ENCODE measurements at places on chromosomes 6 and 20.

GRCh38 chr20:56362833-56363413, 4.1 kb downstream of the FAM210B start:
- DNase-seq, result no peak

- DNase-seq, result no peak
Measured at GRCh38 chr6:50301307-50301706, 251.6 kb upstream of the DEFB112 start.

DNA sequence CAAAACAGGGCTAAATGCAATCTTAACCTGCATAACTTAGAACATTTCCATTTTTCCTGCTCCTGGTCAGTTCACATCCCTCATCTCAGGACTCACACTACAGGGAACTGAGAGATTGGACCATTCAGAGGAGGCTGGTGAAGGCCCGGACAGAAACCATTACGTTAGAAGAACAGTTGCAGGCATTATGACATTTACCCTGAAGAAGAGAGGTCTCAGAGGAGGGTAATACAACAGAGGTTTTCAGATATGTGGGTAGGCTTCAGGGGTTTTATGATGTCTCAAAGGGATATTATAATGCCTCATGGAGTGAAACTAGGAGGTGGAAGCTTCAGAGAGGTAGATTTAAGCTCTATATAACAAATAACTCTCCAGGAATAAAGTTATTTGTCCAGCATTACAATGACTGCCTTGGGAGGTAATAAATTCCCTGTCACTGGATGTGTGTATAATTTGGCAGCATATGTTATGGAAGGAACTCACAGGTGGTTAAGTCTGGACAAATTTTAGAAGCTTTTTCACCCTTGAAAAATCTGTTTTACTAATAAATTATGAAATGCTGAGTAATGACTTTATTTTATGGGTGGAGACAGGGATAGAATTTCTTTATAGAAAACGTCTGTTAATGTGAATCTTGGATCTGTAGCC, 36.7 kb upstream of the RIPOR2 start:
- DNase-seq, result no peak

GRCh38 chr6:148565321-148565926, 181.4 kb upstream of the UST start:
- no peak for DNase-seq

DNA sequence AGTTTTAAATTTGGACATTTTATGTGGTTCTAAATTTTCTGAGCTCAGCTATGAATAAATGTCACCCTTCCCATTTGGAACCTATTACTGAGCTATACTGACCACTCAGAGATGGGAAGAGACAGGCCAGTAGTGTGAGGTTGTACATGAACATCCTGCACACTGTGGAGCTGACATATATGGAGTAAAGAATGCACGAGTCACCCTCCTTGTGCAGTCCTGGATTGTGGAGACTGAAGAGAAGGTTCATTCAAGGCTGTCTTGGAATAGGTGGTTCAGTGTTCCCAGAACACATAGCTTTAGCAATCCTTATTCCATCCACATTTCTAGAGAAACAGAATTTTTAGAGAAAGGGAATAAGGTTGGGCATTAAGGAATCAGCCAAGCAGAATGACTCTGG, 50.3 kb upstream of the OGFRL1 start:
- DNase-seq, result peak; percentile 10

DNA sequence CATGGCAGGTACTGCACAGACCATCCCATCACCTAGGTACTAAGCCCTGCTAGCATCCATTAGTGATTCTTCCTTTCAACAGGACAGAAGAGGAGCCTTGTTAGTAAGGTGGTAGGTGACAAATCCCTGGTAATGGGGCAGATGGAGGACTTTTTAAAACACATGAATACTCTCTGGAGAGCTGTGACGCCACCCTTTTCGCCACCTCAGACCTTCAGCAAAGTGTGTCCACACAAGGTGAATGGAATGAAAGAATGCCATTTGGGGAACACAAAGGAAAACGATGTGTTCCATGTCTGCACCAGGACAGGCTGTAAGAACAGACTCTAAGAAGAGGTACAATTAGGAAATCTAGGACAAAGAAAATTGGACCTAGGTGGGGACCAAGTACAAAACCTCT, 110.5 kb upstream of the CARMIL1 start:
- DNase-seq, result no peak

- no peak for DNase-seq
Measured at GRCh38 chr20:59223182-59223601, 59.6 kb downstream of the ZNF831 start.

DNA sequence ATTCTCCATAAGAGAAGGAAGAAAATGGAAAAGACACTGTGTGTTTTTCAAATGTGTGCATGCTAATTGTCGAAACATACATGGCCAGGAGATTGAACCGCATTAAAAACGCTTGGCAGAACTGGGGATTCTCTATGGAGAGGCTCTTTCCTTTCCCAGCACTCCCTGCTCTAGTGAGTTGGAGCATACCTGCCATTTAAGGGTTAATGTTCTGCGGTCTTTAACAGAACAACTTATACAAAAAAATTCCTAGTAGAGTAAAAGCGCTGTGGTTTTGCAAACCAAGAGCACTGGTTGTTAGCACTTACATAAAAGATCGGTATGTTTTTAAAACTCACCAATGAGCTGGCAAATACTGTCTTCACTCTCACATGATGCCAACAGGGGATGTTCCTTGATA, 1.5 kb downstream of the TAGAP start:
- no peak for DNase-seq

GRCh38 chr6:137989664-137990063, 117.6 kb downstream of the PERP start:
- no peak for DNase-seq

DNA sequence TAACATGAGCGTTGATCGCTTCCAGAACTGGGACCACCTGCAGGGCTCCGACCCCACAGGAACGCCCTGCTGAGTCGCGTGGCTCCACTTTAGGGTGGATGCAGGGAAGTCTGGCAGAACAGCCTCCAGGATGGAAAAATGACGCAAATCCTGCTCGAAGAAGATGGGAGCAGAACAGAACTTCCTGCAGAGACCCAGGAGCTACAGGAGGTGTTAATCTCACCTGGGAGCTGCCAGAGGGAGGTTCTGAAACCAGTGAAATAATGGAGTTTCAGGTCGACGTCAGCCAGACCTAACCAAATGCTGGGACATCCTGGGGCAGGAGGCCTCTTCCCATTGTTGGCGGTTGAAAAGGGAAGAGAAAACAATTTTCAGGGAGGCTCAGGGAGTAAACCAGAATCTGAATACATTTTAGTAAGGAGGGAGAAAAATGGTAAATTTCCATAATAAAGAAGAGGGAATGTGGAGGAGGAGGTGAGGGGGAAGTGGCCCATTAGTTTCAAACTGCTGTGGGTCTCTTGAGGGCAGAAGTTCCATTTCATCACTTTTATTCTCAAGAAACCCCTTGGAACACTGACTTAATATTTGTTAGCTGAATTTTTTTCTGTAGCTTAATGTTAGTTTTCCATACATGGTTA, 558.4 kb upstream of the CDH4 start:
- DNase-seq, result no peak

DNA sequence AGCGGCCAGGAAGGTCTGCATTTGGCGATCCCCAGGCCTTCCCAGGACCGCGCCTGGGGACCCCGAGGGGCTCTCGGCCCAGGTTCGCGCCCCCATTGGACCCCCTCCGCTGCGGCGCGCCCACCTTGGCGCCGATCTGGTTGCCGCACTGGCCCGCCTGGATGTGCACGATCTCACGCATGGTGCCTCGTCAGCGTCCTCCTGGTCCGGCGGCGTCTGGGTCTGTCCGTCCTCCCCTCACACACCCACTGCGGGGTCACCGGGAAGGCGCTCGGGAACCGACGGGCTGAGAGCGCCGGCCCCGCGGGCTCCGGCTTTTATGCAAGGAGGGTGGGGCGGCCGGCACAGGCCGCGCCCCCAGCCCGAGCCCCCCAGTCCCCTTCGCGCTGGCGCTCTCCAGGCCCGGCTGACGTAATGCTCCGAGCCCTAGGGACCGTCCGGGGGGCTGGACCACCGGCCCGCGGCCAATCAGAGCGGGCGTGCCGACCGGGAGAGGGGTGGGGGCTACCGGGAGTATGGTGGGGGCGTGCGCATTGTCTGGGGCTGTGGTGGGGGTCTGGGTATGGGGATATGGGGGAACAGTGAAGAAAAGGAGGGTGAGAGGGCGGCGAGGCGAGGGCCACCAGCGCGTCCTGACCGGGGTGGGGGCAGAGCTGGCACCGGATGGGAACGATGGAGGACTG, at the start of gene TUBB2B:
TSS of gene TUBB2B (minus strand) at position 291 of the 683 bp plus-strand sequence. CDS start at position 181, 110 bp downstream.
- no peak for DNase-seq

- DNase-seq, result no peak
Measured at GRCh38 chr6:113888493-113888892, 31.3 kb downstream of the MARCKS start.

GRCh38 chr20:61297986-61298385, 45.9 kb downstream of the CDH4 start:
- DNase-seq, result peak; percentile 77
